EL (cell line): ENCODE measurements at places on chromosomes 2 and 18.

DNA sequence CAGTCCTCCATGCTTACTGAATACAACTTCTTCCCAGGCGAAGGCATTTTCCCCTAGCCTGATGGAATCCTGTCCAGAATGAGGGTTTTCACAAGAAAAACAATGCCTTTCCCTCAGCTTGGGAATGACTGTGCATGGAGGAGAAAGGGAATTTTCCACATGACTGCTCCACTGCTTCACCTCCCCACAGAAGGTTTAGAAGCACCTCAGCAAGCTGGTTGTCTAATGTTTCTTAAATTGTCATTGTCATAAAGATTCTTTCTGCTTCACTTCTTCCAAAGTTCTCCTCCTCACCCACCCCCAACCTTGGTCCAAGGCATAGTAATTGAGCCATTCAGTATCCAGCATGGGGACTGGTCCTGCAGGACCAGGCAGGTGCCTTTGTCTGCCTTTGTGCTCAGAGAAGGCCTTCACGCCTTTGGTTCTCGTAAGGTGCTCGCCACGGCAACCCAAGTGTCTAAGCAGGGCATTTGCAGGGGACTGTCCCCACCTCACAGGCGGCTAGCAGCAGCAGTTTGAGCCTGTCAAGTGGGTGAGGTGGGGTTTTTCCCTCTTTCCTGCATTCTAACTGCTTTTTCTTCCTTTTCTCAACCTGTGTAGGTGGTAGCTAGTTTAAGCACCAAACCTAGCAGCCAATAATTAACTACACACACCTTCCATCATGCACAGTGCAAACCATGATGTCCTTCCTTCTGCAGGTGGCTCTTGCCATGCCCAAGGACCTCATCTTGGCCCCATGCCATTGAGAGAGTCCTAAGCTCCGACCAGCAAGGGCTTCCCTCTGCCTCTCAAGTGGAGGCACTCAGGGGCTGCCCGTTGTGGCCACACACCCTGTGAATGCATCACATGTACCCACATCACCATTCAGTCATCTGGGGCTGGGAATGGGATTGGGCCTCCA lies 65.7 kb upstream of the BCL2L11 start:
- DNase-seq = no peak

DNA sequence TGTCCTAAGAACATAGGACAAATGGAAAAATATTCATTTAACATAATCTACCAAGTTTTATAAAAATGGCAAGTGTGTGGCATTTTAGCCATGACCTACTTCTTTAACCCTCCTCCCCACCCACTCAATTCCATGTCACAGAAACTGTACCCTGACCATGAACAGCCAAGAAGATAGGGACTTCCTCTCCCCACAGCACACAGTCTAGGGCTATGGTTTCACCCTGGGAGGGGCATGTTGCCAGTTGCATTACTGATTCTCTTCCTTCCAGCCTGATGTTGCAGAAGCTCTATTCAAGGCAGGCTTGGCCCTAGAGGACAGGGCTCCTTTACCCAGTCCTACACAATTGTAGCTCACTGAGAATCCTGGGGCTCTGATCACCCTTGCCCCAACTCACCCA lies 153.6 kb upstream of the KLF7 start:
- no peak for DNase-seq

DNA sequence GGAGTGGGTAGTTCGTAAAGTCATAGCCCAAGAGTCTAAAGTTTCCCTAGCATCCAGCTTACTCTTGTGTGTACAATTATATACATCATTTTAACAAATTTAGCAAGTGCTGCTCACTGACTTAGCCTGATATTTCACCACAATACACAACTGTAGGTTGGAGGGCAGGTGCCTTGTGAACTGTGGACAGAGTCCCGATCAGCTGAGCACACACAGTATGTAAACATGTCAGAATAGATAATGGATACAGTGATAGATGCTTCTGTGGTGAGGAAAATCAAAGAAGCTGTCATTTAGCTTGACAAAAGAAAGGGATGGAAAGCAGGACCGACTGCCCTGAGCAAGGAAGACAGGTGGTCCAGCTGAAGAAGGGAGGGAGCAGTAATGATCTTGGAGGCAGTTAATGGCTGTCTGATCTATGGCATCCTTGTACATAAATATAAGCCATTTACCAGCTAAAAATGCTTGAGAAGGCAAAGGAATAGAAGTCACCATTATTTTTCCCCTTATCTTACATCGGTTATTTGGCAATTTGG lies 372.8 kb upstream of the UBE2E3 start:
- DNase-seq = no peak

DNA sequence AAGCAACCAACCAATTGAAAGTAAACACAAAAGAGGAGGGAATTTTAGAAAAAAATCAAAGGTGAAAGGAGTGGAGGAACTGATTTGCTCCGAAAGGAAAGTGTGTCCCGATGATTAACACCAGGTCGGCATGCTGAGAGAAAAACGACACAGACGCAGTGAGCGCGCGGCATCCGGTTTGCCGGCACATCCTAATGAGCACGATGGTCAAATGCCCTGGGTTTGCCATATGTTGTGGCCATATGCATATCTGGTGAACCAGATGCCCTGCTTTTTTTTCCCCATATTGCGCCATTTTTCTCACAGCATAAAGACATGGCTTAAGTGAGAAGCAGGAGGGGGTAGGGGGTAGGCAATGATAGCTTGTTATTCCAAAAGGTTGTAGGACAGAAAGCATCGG lies 626.7 kb downstream of the BCL11A start:
- no peak for DNase-seq

GRCh38 chr2:126385983-126386382 lies 270.0 kb upstream of the GYPC start:
- no peak for DNase-seq

GRCh38 chr18:61551586-61551985 lies 218.4 kb downstream of the CDH20 start:
- peak; percentile 80 for DNase-seq

DNA sequence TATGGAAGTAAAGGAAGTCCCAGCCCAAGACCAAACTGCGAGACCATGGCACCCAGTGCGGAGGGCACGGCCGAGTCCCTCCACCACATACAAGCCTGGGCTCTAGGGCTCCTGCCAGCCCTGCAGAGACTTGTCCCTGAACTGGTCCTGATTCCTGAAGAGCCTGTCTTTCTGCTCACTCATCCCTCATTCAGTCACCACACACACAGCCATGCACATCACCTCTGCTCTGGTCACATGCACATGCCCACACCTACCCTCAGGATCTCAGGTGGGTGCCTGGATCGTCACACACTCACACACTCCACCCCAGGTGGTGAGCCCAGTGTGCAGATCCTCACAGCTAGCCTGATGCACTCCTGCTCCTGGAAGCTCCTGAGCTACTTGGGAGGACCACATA lies 71.4 kb upstream of the LAPTM4A start:
- no peak for DNase-seq

- DNase-seq = peak; percentile 75
Observed at GRCh38 chr18:48975817-48976649, 25.3 kb upstream of the SMAD7 start.

GRCh38 chr2:111042772-111043771 lies 77.6 kb upstream of the BCL2L11 start:
- DNase-seq = no peak

DNA sequence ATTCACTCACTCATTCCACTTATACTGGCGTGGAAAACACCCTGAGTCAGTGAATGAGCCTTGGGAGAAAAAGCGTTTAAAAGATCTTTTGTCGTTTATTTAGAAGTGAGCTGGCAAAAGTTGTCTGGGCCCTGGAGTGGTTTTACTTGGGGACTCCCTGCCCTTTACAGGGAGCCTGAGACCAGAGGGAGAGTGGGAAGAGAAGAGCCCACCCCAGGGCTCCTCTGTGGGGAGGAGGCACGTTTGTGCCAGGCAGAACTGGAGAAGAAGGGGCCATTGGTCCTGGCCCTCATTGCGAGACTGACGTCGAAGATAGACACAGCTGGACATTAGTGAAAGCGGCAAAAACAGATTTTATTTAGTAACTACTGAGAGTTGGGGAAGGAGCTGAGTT lies 25.7 kb downstream of the DCDC2C start:
- DNase-seq = no peak

GRCh38 chr2:110732422-110733413 lies at the start of gene ACOXL:
Gene ACOXL (plus strand): TSS chr2:110732573. CDS start chr2:110768390, 35,817 bp downstream.
- no peak for DNase-seq

GRCh38 chr2:133490411-133490980 lies 77.8 kb downstream of the NCKAP5 start:
- DNase-seq = no peak

- DNase-seq = peak; percentile 66
Observed at GRCh38 chr2:95043300-95044093, 18.0 kb downstream of the MAL start.

DNA sequence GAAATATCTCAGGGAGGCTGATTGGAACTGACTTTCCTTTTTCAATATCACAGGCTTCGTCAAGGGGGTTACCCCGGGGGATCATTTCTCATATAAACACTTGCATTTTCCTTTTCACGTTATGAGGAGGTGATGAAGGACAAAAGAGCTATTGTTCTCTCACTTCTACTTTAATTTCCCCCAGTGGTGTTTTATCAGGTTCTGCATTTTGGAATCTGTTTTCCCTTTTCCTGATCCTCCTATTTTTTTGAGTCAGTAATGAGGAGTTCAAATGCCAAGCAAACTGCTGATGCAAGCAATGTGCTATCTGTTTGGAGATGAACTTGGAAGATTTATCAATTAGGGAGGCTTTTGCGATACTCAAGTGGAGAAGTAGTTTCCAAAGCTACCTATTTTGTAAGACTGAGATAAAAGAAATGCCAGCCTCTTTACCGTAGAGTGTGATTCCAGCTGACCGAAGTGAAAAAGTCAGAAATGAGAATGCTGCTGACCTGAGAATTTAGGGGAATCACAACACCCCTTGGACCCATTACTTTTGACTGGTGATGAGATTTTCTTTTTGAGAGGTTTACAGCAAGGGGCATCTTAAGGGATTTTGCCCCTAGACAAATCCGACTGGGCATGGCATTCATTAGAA lies 556.0 kb downstream of the RNF144A start:
- no peak for DNase-seq

DNA sequence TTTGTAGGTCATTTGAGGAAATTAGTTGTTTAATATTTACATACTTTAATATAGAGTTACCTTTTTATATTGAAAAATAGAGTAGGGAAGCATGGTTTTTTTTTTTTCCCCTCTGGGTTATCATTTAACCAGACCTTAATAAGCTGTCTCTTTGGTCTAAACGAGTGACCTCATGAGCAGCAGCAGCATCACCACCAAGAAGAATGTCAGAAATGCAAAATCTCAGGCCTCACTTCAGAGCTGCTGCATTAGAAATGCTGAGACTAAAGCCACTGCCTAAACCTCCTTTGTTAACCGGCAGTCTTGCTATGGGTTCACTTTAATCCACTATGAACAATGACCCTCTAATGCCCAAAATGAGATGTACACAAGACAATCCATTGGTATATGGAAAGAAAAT lies 733.7 kb upstream of the FAM98A start:
- no peak for DNase-seq

DNA sequence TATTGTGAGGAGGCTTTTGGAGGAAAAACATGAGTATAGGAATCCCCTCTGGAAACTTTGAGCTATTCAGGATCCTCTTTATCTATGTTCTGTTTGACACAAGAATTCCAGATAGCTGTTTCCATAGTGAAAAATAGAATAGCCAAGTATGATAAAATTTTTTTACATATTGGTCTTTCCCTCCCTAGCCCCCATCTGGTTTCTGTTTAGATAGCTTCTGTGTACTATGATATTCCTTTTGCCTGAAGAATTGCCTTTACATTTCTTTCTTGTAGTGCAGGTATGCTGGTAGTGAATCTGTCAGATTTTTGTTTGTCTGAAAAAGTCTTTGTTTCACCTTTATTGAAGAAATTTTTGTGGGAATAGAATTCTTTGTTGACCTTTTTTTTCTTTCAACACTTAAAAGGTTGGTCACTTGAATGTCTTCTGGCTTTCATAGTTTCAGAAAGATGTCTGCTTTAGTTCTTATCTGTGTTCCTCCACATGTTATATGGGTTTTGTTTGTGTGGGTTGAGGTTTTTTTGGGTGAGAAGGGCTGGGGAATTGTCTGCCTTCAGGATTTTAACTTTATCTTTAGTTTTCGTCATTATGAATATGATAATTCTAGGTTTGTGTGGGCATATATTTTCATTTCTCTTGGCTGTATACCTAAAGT lies 29.9 kb upstream of the FBLN7 start:
- no peak for DNase-seq

DNA sequence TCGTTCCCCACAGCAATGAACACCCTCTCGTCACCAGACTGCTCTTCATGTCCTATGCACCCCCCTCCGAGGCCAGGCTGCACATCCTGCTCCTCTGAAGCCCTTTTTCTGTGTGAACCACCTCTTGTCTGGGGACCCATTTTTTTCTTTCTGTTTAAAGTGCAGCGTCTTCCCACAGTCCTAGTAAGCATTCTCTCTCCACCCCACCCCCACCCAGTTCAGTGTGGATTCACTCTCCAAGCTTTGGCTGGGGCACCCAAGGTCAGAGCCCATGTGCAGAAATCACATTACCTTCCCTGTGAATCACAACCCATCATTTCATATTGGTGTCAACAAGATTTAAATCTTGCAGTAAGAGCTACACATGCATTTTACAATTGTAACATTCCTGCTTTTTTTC lies 26.4 kb upstream of the PKDCC start:
- DNase-seq = peak; percentile 75
